ENCODE measurements at places on chromosomes 1 and 21. TPM values are rescaled to one million over a fixed set of nuclear protein-coding genes. Genes with fewer than 3 reads are reported as not detected.

SUSD4 gene
- total RNA-seq, result not detected

PCP4 gene
- total RNA-seq, result not detected

RNU1-3 gene
- total RNA-seq, result under 0.01 TPM

TRIM45 gene
- 3.2 TPM for total RNA-seq

MIA3 gene
- 38.8 TPM for total RNA-seq

UBASH3A gene
- not detected for total RNA-seq

VANGL2 gene
- total RNA-seq, result not detected

ZNF684 gene
- total RNA-seq, result 4.2 TPM

USH2A gene
- total RNA-seq, result not detected
